WERI-Rb-1 (cell line): ENCODE measurements at places on chromosomes 3 and 15.

DNA sequence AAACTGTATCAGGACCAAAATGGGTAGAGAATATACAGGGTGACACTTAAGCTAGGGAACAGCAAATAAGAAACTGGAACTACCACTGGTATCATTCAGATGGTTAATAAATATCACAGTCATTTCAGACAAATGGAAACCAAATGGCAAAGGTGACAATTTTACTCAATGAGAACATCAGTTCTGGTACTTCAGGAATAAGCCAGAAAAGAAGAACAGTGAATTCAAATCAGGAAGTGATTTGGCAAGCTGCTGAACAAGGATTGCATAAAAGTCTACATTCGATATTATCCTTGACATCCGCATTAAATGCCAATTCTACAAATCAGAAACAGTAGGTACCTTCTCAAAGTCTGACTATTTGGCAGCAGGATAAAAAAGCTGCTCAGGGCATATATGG, 23.5 kb upstream of the STIMATE start:
- DNase-seq = no peak

DNA sequence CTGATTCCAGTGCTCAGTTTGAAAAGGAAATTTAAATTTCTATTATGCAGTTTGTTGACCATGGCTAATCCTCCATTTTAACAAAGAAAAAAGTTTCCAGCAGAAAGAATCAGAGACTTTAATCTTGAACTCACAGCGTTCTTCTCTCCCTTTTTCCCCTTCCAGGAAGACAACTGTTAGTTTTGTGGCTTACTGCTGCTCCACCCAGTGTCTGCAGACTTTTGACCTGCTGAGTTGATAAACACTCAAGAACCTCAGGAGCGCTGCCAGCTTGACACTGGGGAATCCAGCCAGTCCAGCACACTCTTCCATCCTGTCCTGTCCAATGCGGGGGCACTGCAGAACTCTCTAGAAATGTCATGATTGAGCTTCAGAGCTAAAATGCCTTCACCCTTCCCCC, 134.6 kb downstream of the LRRC28 start:
- no peak for DNase-seq

GRCh38 chr3:79306934-79307570, 460.7 kb downstream of the ROBO1 start:
- no peak for DNase-seq

- DNase-seq = no peak
Observed at GRCh38 chr3:172591876-172592771, 68.9 kb upstream of the TNFSF10 start.

GRCh38 chr3:162702768-162703385, 1206.3 kb downstream of the OTOL1 start:
- DNase-seq = no peak

- no peak for DNase-seq
Observed at GRCh38 chr3:19596408-19596807, 337.6 kb downstream of the EFHB start.

- no peak for DNase-seq
Observed at GRCh38 chr3:55585856-55586255, 98.8 kb upstream of the WNT5A start.

DNA sequence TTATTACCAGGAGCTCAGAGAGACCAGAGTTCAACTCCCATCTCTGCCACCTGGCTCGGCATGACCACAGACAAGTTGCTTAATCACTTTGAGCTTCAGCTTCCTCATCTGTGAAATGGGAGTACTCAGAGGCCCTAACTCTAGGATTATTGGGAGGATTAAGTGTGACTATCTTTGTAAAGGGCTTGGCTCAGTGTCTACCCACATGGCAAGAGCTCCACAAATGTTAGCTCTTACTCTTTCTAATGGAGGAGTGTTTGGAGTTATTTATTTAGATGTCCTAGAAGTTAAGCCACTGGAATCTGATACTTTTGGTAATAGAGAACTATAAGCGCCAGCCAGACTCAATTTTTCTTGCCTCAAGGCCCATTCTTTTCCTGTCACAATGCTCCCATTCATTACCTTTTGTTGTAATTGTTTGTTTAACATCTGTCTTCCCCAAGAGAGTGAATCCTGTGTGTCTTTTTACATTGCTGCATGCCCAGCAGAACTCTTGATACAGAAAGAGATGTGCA, 12.3 kb upstream of the LMCD1 start:
- DNase-seq = no peak

DNA sequence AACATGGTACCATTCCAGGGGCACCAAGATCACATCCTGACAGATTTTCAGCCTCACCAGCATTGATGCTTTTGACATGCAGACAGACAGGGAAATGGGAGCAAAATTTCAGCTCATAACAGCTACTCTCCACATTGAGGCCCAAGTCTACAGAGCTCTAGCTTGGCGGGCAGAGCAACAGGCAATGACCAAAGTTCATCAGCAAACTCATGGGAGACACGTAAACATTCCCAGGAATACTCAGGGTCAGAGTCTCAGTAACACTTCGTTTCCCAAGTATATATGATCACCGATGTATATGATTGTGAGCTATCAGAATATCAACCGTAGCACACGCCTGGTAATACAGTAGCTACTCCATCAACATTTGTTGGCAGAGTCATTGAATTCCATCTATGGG, 59.2 kb upstream of the SLC24A5 start:
- DNase-seq = no peak

- no peak for DNase-seq
Observed at GRCh38 chr3:43162230-43163084, 56.6 kb upstream of the POMGNT2 start.

GRCh38 chr15:41115161-41115651, 874 bp downstream of the INO80 start:
- no peak for DNase-seq

DNA sequence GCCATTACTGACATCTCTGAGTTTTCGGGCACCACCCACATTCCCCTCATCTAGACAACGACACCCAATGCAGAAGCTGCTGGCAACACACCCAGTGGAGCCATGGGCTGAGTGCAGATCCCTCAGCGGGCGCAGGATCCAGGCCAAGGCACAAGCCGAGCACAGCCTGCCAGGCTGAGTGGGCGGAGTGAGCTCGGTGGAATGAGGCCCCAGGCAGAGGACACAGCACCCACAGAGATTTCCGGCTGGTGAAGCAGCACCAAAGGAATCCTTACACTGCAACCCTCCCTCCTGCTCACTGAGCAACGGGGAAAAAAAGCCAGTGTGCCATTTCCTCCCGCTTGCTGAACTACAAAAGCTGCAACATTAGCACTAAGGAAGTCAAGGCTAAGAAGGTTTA, 34.3 kb downstream of the ZMAT3 start:
- DNase-seq = no peak

DNA sequence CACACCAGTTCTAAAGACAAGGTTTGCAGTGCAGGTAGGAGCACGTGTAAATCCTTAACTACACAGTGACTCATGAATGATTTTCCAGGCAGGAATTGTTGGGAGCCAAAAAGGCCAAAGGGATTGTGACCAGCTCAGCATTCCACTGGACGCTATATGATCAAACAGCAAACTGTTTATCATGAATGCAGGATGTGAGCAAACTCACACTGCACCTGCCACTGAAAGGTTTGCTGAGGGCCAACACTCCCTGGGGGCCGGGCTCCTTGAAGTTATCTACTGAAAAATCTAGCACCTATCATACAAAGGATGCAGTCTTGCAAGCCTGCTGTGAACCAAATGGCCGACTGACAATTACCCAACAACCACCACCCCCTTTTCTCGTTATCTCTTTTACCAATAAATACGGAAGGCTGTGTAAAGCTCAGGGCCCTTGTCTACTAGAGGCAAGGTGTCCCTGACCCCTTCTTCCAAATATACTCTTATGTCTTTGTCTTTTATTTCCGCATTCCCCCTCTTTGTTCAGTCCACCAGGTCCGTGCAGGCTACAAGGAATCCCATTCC, 11.5 kb upstream of the DNASE1L3 start:
- DNase-seq = no peak

DNA sequence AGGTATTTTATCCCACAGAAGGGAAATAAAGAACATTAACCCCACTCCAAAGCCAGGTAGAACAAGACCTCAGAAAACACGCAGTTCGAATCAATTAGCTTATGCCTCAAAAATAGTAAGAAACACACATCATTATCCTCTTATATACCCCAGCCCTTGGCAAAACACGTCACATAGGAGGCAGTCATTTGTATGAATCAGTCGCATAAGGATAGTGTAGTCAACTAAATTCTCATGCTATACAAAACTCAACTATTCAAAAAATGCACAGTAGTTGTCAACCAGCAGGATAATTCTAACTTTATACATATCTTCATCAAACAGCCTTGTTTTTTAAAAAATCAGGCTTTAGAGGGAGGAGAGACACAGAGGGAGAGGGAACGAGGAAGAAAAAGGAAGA, 298.4 kb downstream of the FOXP1 start:
- DNase-seq = no peak

- DNase-seq = no peak
Observed at GRCh38 chr3:64303401-64303800, 78.1 kb upstream of the PRICKLE2 start.

GRCh38 chr3:21409401-21409800, 341.6 kb downstream of the ZNF385D start:
- no peak for DNase-seq

GRCh38 chr15:101237251-101237650, 14.6 kb downstream of the CHSY1 start:
- no peak for DNase-seq

- no peak for DNase-seq
Observed at GRCh38 chr3:186110975-186111974, 2.4 kb upstream of the ETV5 start.

DNA sequence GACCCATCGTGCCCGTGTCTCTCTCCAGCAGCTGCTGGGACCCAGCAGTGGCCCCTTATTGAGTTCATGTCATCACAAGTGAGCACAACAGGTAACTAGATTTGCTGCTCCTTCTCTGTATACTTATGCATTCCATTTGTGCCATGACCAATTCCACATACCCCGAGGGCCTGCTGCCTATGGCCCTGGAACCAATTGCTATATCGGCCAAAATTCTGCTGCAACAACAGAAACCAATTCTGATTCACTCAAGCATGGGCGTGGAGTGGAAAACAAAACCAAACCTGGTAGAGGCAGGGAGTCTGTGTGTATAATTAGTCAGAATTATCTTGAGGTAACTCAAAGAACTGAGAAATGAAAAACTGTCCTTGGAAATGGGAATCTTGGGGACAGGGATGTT, 516.6 kb downstream of the EPHB1 start:
- no peak for DNase-seq

- DNase-seq = peak; percentile 11
Observed at GRCh38 chr15:71011503-71012155, 103.6 kb upstream of the THSD4 start.

DNA sequence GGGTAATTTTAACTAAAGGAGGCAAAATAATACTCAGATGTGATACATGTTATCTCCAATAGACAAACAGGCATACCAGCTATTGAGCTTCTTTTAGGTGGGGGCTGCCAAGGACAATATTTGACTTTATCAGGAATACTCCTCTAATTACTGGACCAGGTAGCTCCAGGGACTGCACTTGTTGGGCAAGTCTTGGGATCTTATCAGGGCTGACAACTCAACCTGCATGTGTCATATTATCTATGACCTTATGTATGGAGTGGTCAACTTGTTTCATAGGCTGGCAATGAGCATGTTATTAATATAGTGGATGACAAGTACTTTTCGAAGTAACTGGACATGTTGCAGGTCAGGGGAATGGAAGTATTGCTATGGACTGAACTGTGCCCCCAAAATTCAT, 15.0 kb upstream of the ZNF445 start:
- DNase-seq = no peak

DNA sequence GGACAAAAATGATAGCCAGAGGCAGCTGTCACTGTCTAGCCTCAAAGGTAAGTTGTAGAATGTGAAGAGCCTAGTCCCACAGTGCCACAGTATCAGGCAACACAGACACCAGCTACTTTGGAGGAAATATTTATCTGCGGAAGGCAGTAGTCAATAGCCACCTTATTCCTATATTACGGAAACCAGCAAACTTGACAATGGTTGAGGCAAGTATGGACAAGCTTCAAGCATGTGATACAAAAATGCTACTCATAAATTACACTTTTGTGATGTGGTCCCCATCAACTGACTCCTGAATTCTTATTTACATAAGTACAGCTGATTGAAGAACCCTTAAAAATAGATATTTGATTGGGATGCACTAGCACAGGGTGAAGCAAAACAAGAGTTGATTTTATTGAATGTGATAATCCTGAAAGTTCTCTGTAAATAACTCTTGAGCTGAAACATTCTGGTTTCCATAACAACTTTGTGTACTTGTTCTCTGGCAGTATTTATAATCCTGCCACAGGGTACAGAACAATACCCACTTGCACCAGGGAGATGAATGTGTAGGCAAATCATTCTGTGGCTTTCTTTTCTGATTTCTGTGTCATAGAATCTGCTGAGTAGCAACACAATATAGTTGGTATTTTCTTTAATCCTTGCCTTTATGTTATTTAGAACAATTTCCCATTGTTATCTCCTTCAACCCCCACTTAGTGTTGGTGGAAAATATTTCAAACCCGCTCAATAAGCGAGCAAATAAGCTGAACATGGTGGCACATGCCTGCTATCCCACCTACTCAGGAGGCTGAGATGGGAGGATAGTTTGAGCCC, at the start of gene ANKUB1:
TSS of gene ANKUB1 (minus strand) at position 103 of the 819 bp plus-strand sequence. CDS start 188 bp downstream, outside the sequence.
- no peak for DNase-seq

DNA sequence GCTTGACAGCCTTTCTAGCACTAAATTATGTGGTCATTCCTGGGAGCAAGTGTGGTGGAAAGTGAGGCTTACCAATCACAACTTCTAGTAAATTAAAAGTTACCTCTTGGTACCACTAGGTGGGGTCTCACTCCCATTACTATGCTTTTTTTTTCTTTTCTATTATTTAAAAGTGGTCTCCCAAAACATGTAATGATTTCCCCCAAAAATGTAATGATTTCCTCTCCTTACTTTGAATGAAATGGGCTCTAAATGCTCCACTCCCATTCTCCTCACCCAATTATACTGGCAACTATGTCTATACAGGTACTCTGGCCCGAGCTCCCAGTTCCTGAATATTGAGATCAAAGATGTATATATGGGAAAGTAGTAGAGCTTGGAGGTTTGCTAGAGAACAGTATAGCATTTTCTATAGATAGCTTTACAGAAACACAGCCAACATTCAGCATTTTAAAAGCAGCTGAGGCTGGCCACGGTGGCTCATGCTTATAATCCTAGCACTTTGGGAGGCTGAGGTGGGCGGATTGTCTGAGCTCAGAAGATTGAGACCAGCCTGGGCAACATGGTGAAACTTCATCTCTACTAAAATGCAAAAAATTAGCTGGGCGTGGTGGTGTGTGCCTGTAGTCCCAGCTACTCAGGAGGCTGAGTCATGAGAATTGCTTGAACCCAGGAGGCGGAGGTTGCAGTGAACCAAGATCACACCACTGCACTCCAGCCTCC, 70.9 kb downstream of the DCUN1D1 start:
- DNase-seq = no peak
